Lung (tissue), 17 donors: ENCODE measurements at places on chromosomes 16 and 17.

DNA sequence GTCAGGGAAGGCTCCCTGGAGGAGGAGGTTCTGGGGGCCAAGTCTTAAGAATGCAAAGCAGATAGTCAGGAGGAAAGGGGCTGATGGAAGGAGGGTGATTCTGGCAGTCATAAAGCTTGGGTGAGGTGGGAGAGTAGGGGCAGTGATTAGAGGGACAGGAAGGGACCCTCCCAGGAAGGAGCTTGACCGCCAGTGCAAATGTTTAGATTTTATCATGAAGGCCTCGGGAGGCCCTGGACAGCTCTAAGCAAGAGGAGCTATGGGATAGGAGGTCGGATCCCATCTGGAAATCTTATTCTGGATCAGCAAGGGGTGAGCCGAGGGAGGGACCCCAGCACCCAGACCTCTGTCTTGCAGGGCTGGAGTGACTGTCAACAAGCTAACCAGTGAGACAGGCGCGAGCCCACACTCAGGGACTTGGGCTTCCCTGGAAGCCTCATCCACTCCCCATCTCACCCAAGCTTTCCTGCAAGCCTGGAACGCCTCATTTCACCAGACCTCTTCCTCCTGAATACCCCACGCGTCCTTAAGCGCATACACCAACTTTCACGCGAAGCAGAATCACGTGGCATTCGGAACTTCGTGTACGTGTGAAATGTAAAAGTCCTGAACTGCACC, 52.0 kb upstream of the CBX4 start:
- no peak for DNase-seq

DNA sequence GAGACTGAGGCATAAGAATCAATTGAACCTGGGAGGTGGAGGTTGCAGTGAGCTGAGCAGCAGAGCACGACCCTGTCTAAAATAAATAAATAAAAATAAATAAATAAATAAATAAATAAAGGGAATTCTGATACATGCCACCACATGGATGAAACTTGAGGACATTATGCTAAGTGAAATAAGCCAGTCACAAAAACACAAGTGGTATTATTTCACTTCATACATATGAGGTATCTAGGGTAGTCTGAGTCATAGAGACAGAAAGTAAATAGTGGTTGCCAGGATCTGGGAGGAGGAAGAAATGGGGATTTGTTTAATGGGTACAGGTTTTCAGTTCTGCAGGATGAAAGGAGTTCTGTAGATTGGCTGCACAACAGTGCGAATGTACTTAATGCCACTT, 16.3 kb downstream of the PIPOX start:
- DNase-seq: no peak

DNA sequence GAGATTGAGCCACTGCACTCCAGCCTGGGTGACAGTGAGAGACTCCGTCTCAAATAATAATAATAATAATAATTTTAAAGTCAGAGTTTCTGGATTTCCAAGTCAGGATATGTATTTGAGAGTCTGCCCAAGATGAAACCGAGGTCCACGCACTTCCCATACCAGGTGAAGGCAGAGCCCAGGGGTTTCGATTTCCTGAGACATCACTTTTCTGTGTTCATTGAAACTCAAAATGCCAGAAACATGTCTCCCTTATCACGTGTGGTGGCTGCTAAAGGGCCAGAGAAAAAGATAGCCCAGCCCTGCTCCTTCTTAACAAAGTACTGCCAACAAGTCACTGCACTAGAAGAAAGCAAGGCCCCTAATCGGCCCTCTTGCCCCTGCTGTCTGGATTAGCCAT, 9.8 kb upstream of the RNF157 start:
- DNase-seq: no peak

GRCh38 chr17:77834170-77835115, 124.1 kb upstream of the TNRC6C start:
- DNase-seq: no peak

GRCh38 chr17:83014940-83015910, 64.2 kb upstream of the METRNL start:
- no peak for DNase-seq

DNA sequence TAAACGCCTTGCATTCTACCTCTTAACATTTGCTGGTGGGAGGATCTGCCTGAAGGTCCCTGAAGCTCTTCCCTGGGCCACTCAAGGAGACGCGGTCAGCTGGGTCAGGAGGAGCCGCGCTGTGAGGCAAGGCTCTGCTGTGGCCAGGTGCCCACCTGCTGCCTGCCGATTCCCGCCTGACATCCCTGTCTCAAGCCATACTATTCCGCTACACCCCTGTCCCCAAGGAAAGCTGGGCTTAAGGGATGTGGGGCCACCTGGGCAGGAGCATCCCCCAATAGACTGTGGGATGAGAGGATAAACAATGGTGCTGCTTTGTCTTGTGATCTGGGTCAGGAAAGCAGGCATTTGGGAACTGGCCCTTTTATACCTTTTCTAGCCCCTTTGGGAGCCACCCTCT, 5.1 kb downstream of the TPPP3 start:
- DNase-seq: no peak

DNA sequence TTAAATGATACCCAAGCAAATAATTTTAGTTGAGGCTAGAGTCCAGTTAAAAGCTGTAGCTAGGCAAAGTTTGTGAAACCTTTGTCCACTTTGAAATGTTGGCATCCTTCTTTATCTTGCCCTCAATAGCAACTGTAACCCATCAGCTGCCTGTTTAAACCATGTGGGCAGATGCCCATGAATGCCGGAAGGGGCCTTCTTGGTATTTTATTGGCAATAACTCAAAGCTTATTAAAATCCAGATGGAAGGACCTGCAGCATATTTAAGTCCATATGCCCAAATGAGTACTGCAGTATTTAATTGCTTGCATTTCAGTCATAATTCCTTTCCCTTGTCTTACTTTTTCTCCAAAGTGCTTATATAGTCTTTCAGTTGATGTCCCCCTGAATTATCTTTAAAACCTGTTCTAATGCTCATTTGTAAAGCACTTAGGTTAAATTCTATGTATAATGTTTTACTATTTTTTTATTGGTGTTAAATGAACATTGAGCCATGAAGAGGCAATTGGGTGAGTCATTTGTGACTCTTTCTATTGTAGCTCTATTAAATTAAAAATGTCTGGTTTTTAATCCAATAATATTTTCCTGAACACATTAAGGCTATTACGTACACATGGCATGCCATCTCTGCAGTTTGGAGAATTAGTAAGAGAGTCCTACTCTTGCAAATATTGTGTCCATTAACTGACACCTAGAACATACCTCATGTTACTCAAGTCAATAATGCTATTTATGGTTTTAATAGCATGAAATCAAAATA, 225.3 kb downstream of the KCNJ2 start:
- no peak for DNase-seq
